AG04450 (cell line): ENCODE measurements at places on chromosomes 1 and 21. TPM values are rescaled to one million over a fixed set of nuclear protein-coding genes. Genes with fewer than 3 reads are reported as not detected.

The CFAP107 gene
- not detected in 2 replicates for polyA plus RNA-seq

The SWT1 gene
- 2.9 and 3.6 TPM in 2 replicates for polyA plus RNA-seq

The KLHDC7A gene
- not detected in 2 replicates for polyA plus RNA-seq

The KCNA2 gene
- polyA plus RNA-seq, result not detected in 2 replicates

The HUNK gene
- polyA plus RNA-seq, result 0.45 and 0.48 TPM in 2 replicates

The ZBTB8A gene
- 5.0 and 7.2 TPM in 2 replicates for polyA plus RNA-seq

The TBX15 gene
- not detected in 2 replicates for polyA plus RNA-seq

The EFNA4 gene
- polyA plus RNA-seq, result 10.1 and 12.9 TPM in 2 replicates

The UBASH3A gene
- polyA plus RNA-seq, result not detected in 2 replicates

The RAB25 gene
- not detected in 2 replicates for polyA plus RNA-seq

The CFHR3 gene
- polyA plus RNA-seq, result not detected in 2 replicates

The OVAAL gene
- not detected in 2 replicates for polyA plus RNA-seq

The RPS6KA1 gene
- polyA plus RNA-seq, result 2.8 and 3.4 TPM in 2 replicates

The PTGFR gene
- 1.2 and 2.0 TPM in 2 replicates for polyA plus RNA-seq

The OR2L5 gene
- polyA plus RNA-seq, result not detected in 2 replicates

The ANGPTL1 gene
- 0.16 and 0.47 TPM in 2 replicates for polyA plus RNA-seq

DNA sequence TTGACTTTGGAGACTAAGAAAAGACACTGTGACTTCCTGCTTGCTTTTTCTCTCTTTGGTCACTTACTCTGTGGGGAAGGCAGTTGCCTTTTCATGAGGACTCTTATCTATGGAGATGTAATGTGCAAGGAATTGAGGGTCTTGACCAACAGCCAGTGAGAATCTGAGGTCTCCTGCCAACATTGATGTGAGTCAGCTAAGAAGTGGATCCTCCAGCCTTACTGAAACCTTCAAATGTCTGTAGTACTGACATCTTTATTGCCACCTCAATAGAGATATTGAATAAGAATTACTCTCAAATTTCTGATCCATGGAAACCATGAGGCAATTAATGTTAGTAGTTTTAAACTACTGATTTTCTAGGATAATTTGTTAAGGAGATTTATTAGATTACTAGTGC lies 598.4 kb downstream of the ADGRL2 start:
- no peak for DNase-seq

GRCh38 chr1:1199141-1199960 lies 7.0 kb downstream of the TNFRSF18 start:
- no peak for DNase-seq

DNA sequence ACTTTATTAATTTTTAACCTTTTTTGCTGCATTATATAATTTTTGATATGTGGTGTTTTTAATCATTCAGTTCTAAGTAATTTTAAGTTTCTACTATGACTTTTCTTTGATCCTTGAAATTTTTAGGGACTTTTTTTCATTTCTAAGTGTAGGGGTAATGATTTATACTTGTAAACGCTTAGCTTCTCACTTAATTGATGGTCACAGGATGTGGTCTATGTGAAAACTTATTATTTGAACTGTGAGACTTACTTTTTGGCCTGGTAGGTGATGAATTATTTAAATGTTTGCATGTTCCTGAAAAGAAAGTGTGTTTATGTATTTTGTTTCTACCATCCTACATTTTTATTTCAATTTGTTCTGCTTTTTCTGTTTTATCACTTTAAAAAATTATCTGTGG lies 17.2 kb downstream of the ALPL start:
- DNase-seq, result no peak

- no peak for DNase-seq
Measured at GRCh38 chr21:34688145-34688544, 19.4 kb downstream of the CLIC6 start.

DNA sequence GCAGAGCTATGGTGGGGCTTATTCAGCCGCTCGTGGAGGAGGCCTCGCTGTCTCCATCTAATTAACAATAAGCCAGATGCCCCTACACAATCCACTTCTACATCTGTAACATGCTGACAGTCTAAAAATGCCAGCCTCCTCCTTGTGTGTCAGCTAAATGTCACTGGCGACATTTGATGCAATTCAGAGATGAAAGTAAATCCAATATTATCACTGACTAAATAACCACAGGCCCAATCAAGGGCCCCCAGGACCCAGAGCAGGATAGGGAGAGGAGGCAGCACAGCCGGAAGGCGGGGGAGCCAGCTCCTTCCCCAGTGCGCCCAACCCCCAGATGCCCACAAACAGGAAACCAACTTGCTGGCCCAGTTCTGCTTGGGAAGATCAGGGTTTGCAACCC lies 76.6 kb downstream of the DMRTA2 start:
- DNase-seq, result no peak

- DNase-seq, result no peak
Measured at GRCh38 chr21:19684328-19684727, 1280.7 kb upstream of the TMPRSS15 start.

GRCh38 chr1:234748713-234749112 lies 138.7 kb upstream of the IRF2BP2 start:
- no peak for DNase-seq

DNA sequence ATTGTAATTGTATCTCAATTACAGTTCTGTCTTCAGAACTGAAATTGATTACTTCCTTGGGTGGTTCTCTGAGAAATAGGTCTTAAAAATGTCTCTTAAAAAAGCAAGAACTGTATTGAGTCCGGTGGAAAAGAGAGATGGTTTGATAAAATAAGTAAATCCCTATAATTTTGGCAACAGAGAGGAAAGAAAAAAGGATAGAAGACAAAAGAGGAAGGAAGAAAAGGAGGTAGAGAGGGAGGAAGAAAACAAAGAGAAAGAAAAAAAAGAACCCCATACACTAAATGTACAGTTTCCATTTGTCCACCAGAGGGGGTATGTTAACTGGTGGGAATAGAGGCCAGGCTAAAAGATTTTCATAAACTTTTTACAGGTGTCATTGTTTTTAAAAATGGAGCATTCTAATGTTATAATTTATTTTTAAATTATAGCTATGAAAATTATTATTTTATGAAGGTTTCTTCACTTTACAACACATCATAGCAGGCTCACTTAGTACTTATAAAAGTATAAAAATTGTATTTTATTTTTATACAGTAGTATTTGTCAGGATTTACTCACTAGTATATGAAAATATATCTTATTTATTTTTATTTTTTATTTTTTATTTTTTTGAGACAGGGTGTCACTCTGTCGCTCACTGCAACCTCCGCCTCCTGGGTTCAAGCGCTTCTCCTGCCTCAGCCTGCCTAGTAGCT lies 2.1 kb upstream of the UBE2T start:
- DNase-seq, result no peak

- DNase-seq, result no peak
Measured at GRCh38 chr1:2592672-2593071, 6.1 kb downstream of the PRXL2B start.

DNA sequence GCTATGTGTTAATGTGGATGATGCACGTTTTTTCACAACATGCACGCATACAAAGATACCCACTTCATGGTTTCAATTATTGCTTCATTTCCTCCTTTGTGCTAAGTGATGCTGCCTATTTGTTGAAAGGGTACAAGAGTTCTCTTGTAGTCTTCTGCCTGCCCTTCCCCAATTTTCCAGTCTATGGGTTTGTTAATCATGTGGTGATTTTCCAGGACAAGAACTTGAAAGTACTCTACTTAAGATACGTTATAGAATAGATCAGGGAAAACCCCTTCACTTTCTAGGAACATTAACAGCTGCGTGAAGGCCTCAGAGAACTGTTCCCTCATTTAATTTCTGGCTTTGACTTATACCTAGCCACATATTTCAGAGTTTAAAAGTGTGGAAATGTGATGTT lies 52.1 kb upstream of the SLC44A3 start:
- DNase-seq, result no peak

- DNase-seq, result no peak
Measured at GRCh38 chr1:174200746-174201145, 41.4 kb downstream of the RABGAP1L start.

DNA sequence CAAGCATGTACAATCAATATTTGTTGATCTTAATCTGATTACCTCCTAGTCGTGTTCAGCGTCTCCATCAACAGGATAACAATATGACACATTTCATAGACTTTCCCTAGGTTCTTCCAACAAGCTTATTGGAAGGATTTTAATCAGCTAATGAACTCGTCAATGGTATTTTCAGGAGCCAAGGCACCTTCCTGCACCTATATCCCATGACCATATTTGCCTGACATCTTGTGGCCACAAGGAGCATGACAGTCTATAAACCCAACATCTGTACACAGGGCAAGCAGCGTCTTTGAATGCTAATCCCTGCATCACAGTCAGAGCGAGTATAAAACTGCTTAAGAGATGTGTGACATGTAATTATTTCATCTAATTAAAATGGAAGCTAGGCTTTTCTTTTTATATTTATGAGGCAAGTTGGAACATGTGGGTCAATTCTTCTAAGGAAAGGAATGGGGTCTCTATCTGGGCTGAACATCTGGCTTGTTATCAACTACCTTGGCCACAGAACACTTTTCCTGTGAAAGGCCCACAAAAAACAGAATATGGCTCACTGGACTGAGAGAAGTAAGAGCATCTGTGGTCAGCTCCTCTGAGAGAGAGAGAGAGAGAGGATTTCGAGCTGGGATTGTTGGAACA lies 388.8 kb downstream of the NTNG1 start:
- DNase-seq, result no peak

- no peak for DNase-seq
Measured at GRCh38 chr1:193404236-193404635, 217.8 kb upstream of the B3GALT2 start.

DNA sequence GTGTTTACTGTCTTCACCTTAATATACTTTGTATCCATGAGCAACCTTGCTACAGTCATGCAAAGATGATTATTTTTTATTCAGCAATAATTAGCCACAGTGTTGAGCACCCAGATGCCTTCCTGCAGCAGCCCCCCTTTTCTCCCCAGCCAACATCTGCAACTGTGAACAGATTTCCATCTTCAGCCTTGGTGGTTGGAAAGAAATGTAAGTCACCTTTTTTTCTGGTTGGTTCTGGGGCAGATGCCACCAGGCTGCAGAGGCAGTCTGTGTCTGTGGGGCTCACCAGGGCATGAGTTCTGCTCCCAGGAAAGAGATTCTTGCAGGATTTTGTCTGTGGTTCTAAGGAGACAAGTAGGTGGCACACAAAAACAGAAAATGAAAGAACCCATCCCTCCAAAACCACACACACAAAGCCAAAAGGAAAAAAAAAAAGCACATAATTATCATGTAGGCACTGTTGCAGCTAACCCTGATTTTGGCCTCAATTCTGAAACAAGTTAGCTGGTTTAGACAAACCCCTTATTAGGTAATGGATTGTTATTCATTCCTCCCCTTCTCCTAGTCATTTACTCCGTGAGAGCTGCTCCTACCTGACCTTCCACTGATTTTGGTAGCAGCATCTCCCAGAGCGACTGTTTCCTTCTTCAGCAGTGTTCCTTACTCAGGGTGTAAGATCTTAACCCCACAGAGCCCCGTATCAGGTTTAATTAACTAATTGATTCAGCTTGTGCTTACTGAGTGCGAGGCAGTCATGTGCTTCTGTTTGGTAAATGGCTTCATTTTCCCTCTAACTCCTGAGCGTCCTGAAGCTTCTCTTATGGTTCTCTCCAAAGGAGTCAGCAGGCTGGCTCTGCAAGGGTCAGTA lies 36.5 kb downstream of the GALNT2 start:
- DNase-seq, result no peak

DNA sequence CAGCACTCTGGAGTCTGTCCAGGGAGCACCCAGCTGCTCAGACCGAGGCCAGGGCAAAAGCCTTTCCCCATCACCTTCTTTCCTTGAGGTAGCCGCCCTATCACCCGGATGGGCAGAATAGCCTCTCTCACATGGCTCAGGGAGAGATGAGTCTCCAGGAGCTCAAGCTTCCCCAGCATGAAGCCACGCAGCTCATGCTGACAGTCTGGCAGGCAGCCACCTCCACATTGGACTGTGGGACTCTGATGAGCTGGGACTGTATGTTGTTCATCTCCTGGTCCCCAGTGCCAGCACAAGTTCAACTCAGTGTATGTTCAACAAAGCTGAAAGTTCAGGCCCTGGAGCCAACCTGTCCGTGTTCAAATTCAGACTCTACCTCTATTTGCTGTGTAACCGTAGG lies 75.2 kb upstream of the ZC3H12A start:
- no peak for DNase-seq

- DNase-seq, result no peak
Measured at GRCh38 chr1:110233861-110234260, 23.7 kb downstream of the KCNC4 start.

DNA sequence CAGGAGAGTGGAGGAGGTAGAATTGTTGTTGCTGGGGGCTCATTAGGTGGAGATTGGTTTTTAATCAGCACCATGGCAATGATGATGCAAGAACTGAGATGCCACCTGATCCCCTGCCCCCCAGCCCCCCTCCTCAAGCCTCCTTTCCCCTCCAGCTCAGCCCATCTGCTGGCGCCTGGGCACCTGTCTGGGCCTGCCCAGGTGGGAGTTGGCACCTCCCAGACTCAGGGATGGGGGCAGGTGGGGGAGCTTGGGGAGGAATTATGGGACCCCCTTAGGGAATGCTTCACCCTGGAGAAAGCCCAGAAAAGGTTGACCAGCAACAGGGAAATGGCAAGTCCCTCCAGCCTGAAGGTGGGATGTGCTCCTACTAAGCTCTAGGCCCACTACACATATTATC lies 1.5 kb upstream of the NHLH1 start:
- no peak for DNase-seq

GRCh38 chr1:171220581-171221054 lies 27.7 kb upstream of the FMO1 start:
- DNase-seq, result peak; percentile 20

- no peak for DNase-seq
Measured at GRCh38 chr1:223708651-223709268, 3.6 kb upstream of the CAPN2 start.

DNA sequence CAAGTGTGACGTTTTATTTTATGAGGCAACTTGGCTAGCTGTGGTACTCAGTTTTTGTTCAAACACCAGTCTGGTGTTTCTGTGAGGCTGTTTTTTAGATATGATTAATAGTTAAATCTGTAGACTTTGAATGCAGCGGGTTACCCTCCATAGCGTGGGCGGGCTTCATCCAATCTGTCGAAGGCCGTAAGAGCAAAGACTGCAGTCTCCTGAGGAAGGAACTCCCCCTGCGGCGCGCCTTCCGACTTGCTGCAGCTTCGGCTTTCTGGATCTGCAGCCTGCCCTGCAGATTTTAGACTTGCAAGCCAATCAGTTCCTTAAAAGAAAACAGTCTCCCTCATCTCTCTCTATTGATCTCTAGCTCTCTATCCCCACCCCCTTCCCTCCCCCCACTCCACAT lies 4.2 kb upstream of the ZNF496 start:
- no peak for DNase-seq

- no peak for DNase-seq
Measured at GRCh38 chr1:160116283-160117147, 956 bp downstream of the ATP1A2 start.
